Stimulated activated CD4-positive, alpha-beta T cell treated with anti-CD3 and anti-CD28 coated beads, Interleukin-2, amount 100 ng/mL, for 24 hours (primary cell): ENCODE measurements at places on chromosomes 11 and 22.
A peak's percentile ranks its signal among the peaks of the same experiment; 100 is the strongest.

DNA sequence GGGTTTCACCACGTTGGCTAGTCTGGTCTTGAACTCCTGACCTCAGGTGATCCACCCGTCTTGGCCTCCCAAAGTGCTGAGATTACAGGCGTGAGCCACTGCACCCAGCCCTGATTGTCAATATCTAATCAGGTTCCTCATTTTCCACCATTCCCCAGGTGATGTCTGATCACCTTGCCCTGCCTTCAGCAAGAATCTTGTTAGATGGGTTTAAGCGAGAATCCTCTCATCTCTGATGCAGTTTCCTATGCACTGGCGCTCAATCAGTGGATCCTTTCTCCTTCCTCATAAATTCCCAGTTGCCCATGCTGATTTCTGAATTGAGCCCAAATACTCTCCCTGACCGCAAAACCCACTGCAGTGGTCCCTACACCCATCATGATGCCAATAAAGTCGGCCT lies 664 bp upstream of the ZC3H7B start:
- DNase-seq: no peak

GRCh38 chr11:65662799-65663638 lies at the start of gene RELA:
TSS of gene RELA (minus strand) at chr11:65662916. CDS start at chr11:65662832, 84 bp downstream.
- peak; percentile 90 for DNase-seq

- no peak for DNase-seq
Observed at GRCh38 chr11:100562128-100562527, 125.0 kb upstream of the ARHGAP42 start.

DNA sequence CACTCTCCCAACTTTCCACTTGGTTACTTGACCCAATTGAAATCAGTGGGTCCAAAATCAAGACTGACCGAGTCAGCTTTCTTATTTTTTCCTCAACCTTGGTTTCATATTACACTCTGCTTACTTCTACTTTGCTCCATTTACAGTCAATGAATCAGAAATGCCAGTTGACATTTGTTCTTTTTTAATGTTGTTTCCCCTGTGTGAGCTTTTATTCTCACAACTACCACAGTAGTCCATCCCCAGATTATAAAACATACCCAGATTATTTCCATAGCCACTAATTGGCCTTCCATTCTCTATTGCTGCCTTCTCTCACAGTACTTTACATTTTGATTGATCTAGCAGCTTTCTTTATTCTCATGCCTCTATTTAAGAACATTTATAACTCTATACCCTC lies 50.0 kb downstream of the DNAJC24 start:
- no peak for DNase-seq

- peak; percentile 37 for DNase-seq
Observed at GRCh38 chr22:41092847-41093411, 537 bp downstream of the EP300 start.

DNA sequence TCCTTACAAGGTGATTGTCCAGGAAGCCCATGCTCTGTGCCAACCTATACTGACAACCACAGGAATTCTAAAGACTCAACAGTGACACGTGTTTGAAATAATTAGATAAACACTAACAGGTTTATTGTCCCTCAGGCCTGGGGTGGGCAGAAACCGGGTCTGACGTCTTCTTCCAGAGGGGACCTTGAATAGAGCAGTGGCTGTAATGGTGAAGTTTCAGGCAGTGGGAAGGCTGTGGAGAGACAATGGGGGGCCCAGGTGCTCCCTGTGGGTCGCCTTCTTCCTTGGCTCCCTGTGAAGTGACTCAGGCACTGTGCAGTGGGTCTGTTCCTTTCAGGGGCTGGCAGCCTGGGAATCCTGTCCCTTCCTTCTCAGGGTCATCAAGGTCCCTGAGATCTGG lies 54.6 kb downstream of the OTOG start:
- DNase-seq: peak; percentile 4

- DNase-seq: no peak
Observed at GRCh38 chr11:112345706-112346105, 85.0 kb upstream of the PLET1 start.

- DNase-seq: no peak
Observed at GRCh38 chr11:67345920-67346819, 7.2 kb downstream of the POLD4 start.

GRCh38 chr11:101867951-101868350 lies 46.9 kb upstream of the CEP126 start:
- DNase-seq: no peak

DNA sequence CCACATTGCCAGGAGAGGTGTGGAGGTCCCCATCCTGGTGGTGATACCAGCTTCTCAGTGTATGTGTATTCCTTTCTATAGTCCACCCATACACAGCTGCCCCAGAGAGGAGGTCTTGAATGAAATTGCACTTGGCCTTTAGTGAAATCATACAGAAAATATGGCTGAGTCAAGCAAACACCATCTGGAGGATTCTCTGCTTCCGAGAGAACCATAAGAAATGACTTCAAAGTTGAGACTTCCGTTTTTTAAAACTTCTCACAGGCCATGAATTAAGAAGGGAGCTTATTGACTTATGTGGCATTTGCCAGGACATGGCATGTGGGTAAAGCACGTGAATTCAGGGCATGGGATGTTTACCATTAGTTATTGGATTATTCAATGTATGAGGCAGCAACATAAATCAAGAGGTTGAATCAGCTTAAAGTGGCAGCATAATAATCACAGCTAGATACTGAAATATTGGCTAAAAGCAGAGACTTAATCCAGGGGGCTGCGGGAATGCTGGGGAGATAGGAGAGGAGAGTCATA lies 119.1 kb upstream of the MTNR1B start:
- no peak for DNase-seq

DNA sequence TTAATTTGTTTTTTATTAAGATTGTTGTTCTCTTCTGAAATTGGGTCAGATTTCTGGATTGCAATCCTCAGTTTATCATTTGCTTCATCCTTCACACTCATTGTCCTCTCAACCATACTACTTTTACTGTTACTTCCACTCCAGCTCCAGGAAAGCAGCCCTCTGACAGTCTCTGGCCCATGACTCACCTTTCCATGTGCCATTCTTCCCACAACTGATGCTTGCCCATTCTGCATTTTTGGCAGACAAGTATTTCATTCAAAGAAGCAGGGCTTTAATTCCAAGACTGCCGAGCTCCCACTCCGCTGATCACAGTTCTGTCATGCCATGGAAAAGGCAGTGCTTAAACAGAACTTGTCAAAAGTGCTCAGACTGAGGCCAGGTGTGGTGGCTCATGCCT lies 139.2 kb downstream of the WNT11 start:
- no peak for DNase-seq

DNA sequence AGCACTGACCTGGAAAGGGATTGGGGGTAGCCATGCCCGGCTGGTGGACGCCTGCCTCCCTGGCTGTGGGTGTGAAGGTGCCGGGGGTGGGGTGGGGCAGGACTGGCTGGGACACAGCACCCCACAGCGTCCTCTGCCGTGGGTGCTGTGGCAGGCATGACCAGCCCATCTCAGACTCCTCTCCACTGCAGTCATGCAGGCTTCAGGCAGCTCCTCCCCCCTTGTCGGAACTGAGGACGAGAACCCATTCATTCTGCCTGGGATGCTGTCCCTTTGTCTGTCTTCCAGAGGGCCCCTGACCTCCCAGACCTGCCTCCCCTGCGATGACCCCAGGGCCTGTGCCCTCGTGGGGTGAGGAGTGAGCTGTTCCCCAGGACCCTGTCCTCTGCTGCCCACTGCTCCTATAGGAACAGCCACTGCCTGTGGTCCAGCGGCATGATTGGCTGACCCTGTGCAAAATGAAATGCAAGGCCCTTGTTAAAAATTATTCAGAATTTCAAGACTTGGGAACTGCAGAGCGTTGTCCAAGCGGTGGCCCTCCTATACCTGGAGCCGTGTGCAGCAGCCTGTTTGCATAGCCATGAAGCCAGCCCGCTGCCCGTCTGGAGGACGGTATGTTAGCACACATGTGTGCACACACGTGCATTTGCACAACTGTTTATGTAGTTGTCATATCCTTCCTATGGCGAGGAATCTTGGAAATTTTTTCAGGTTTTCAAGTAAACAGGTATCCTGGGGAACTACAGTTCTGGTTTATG lies 1122.3 kb downstream of the BRD1 start:
- DNase-seq: no peak

- DNase-seq: no peak
Observed at GRCh38 chr22:40628354-40629042, 8.0 kb downstream of the MRTFA start.

- no peak for DNase-seq
Observed at GRCh38 chr22:45084400-45084920, 74.7 kb upstream of the PHF21B start.

DNA sequence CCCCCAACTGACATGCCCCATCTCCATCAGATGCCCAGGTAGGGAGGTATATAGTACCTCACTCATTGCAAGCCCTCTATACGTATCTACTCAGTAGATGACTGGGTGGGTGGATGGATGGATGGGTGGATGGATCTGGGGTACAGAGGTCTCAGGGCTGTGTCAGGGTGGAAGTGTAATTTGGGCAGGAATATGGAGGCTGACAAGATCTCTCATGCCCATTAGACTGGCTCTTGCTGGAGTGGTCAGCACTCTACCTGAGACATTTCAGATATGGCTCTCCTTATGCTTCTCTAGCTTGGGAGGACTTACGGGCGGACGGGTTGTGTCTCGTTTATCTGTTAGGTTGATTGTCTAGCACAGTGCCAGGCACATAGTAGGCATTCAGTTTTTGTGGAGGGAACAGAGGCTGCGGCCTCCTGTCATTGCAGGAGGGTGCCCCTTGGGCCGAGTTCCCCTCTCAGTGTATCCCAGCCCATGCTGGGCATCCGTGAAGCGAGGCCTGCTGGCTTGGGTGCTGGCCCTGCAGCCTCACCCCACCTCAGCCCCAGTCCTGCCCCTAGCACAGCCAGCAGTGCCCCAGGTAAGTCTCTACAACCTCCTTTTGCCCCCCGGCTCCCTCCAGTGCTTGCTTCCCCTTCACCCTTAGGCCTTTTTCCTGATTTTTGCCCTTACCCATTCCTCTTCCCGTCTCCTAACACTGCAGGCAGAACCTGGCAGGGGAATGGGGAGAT lies 13.7 kb downstream of the ROBO3 start:
- DNase-seq: no peak

GRCh38 chr11:81874635-81875034 lies 859.0 kb downstream of the FAM181B start:
- no peak for DNase-seq

GRCh38 chr11:70702040-70702648 lies 303.8 kb downstream of the CTTN start:
- DNase-seq: no peak

GRCh38 chr11:33891714-33892327 lies at the start of gene LMO2:
TSS of gene LMO2 (minus strand) at chr11:33892076. CDS start at chr11:33869716, 22,360 bp downstream.
- DNase-seq: no peak
